ENCODE measurements at places on chromosomes 3 and 15.

DNA sequence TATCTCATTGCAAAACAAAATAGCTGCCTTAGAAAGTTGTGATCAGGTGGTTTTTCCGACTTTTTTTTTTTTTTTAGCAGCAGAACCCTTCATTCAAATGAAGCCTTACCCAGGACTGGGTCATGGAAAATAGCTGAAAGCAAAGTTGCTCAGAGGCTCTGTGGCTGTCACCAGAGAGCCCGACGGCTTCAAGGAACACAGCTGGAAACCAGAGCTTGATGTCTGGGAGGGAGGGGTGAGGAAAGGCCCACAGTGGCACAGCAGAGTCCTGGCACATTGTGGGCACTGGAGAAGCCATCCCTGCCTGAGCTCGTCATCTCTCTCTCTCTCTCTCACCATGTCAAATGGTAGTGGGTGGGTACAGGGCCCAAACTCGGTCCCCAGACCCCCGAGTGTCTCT is 77.5 kb downstream of the RPN1 start:
- DNase-seq: no peak

DNA sequence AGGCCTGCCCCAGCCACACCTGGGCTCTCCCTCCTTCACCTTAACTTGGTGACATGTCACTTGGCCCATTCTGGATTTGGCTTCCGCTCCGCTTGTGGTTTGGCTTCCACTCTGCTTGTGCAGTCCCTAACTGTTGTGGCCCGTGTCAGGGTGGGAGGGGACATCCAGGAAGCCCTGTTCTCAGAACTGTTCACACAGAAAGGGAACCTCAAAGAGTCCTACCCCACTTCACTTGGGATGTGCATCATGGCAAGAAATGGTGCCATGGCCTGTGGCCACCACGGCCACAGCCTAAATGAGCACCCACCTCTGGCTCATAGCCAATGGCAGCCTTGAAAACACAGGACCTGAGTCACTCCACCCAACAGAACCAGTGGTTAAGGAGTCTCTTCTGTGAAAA is 63.4 kb downstream of the CYP19A1 start:
- no peak for DNase-seq

GRCh38 chr15:90840954-90841353 is 27.4 kb upstream of the FURIN start:
- DNase-seq: no peak

- no peak for DNase-seq
These were observed 30.3 kb upstream of the RNF7 start for GRCh38 chr3:141707741-141708203.

DNA sequence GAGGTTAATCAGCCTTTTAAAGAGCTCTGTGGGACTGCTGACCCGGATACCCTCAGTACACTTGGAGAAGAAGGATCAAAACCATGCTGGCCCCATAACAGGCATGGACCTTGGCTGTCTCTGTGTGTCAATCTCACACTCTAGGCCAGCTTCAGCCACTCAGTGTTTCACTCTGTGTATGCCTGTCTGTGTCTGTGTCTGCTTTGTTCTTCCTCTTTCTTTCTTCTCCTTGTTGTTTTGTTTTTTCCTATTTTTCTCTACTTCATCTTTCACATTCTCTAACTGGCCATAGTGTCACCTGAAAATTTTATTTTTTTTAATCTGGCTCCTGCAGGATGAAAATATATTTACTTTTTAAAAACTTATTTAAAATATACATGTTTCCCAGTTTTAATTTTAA is 51.1 kb downstream of the SERP1 start:
- DNase-seq: no peak

DNA sequence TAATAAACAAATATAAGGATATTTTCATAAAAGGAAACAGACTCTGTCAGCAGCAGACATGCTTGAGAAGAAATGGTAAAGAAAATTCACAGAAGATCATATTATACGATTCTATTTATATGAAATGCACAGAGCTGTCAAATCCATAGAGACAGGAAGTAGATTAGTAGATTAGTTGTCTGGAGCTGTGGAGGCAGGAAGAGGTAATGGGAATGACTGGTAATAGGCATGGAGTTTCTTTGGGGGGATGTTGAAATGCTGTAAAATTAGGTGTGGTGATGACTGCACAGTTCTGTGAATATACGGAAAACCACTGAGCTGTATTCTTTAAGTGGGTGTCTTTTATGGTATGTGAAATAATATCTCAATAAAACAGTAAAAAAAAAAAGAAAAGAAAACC is 35.3 kb downstream of the CEP152 start:
- no peak for DNase-seq

DNA sequence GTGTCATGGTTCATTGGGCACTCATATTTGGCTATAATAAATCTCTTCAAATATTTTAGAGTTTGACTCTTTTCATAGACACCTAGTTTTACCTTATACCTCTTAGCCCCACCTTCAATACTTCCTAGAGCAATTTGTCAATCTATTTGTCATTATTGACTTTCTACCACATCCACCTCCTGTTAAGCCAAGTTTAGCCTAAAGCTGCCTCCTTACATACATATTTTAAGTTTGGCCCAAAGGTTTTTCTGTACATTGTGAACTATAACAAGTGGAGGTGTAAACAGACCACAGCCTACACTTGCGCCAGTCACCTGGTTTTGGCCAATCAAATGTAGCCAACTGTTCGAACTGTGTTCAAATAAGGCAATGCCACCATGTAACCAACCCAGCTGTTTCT is 18.1 kb upstream of the ABHD17C start:
- no peak for DNase-seq

DNA sequence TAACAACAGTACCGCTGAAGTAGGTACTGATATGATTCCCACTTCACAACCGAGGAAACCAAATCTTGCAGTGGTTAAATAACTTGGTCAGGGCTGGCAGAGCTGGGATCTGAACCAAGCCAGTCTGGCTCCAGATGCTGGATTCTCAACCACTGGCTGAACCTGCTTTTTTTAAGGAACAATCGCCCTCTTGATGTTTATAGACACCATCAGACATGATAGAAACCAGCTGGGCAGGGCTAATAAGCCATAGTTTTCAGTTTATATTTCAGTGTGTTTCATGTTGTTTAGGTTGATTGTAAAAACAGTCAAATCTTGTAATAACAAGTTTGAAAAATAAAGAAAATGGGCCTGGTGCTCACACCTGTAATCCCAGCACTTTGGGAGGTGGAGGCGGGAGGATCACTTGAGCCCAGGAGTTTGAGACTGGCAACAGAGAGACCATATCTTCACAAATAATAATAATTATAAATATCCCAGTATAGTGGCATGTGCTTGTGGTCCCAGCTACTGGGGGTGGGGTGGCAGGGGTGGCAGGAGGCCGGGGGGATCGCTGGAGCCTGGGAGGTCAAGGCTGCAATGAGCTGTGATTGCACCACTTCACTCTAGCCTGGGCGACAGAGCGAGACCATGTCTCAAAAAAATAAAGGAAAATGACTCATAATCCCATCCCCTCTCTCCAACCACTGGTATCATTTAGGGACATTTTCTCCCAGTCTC is 36.7 kb downstream of the XYLB start:
- DNase-seq: no peak

Data from omental fat pad (tissue), 4 donors.